ENCODE measurements at places on chromosomes 4 and X.

GRCh38 chr4:141609243-141609642, 27.1 kb upstream of the IL15 start:
- DNase-seq: no peak

- no peak for DNase-seq
These were observed 86.5 kb downstream of the SH3RF1 start for GRCh38 chr4:169184236-169184635.

DNA sequence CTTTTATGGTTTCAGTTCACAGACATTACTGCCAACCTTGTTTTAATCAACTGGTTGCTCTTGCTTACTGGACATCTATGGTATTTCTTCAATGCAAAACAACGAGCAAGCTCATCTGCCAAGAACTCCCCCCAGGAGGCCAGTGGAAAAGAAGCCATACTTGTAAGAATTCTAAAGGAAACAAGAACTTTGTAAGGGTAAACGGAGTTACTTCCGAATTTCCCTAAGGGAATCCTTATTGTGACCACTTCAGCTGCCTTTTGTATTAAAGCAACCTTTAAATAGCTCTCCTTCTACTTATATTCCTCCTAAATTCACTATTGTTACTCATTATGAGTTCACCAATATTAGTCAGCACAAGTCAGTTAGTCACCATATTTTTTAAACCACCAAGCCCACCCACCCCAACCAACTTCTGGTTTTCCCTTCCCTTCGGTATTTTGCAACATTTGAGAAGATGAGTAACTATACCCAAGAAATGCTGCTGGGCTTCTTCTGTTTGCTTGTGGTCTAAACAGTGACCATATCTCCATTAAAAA, 602.8 kb upstream of the DIPK2B start:
- no peak for DNase-seq

- DNase-seq: no peak
These were observed 43.2 kb downstream of the HAND2 start for GRCh38 chr4:173486714-173487392.

- DNase-seq: no peak
These were observed 466.4 kb downstream of the MAGEE1 start for GRCh38 chrX:76893930-76894329.

GRCh38 chr4:79450053-79450452, 42.0 kb upstream of the GK2 start:
- DNase-seq: no peak

DNA sequence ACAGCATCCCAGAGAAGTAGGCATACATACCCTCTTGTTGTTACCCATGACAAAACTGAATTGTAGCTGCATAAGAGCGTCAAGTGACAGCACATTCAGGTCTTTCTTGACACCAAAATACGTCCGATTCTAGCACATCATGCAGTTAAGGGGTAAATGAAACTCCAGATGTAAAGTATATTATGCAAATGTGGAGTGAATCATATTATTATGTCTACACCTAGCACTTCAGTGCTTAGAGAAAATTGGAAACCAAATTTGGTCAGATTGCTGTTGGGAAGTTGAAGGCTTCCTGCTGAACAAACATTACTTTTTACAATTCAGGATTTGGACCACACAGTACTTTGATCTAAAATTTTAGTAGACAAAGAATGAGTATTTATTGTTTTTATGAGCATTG, 24.2 kb upstream of the LEF1 start:
- no peak for DNase-seq

- DNase-seq: no peak
These were observed 213.2 kb downstream of the SPANXN3 start for GRCh38 chrX:143304025-143304424.

DNA sequence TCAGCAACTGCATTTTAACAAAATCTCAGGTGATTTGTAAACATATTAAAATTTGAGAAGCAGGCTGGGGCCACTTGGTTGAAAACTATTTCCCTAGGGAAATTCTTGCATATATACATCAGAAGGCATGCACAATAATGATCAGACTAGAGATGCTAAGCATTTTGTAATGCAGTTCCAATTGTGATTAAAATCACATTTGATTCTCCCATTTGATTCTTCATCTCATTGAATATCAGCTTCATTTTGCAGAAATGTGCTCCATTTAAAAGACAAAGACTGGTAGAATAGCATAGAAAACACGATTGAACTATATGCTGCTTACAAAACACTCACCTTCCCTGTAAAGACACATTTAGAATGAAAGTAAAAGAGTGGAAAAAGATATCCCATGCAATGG, 32.4 kb upstream of the FHIP1A start:
- no peak for DNase-seq

- DNase-seq: no peak
These were observed 26.5 kb upstream of the RBMX start for GRCh38 chrX:136906921-136907510.

DNA sequence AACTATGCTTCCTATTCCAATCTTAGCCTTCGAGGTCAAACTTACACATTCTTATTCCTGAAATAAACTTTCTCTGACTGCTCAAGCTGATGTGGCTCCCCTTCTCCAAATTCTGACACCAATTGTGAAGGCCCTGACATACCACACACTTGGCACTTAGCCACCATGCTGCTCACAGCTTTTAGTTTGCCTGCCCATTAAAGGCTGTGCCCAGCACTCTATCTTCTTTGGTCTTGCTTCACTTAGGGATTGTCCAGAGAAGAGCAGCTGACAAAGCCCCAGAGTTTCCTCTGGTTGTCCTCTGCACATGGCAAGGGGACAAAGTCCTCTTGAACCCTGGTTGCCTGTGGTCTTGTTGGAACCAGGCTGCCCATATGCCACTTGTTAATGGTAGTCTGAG, 126.1 kb downstream of the ARHGEF9 start:
- DNase-seq: no peak

- DNase-seq: no peak
These were observed 23.0 kb upstream of the FGF5 start for GRCh38 chr4:80243274-80244018.

DNA sequence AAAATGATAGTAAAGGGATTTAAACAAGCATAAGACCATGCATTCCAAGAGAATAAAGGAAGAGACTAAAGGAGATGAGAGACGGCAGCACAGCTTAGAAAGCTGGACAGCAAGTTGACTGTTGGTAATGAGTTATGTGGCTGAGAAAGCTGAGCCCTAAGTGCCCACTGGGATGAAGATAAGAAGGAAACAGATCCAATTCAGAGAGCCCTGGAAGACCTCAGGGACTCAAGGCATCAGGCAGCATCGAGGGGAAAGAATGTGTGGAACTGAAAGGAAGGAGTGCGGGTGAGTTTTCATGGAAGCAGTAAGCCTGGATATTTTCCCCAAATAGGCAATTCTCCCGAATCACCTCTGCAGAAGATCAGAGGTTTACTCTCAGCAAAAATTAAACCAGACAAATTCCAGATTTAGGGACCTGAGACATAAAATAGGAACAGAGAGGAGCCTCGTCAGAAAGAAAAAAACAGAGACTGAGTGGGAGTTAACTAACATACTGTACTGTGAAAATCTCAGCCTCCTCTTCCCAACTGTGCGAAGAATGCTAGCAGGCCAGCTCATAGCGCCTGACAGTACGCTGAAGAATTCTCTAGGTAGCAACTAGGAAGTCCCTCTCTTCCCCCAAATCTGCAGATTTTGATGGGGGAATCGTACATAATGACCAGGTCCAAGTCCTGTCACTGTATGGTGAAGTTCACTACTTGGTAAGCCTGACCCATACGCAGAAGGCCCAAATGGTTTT, 187.7 kb upstream of the TAPT1 start:
- no peak for DNase-seq

GRCh38 chr4:173301518-173302201, 32.5 kb downstream of the HMGB2 start:
- DNase-seq: no peak

- DNase-seq: no peak
These were observed 24.4 kb downstream of the PLAC1 start for GRCh38 chrX:134633832-134634231.
